Posterior vena cava (tissue), 2 donors: ENCODE measurements at places on chromosomes 4 and X. TPM values are rescaled to one million over a fixed set of nuclear protein-coding genes. Genes with fewer than 3 reads are reported as not detected.

CTAG2 gene
- total RNA-seq: not detected

GUCY1A1 gene
- total RNA-seq: 108 TPM

DNA sequence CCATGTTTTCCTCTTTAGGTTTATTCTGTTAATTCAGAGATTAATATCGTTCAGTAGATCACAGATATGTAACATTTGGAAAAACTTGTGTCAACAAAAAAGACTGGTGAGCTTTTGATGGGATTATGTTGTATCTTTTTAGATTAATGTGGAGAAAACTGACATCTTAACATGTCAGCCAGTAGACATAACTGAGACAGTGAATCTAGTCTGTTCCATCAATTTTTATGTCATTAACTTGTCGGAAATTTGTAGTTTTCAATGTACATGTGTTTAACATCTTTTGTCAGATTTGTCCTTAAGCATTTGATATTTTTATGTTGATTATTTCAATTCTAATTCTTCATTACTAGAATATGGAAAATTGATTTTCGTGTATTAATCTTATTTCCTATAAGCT lies 42.0 kb downstream of the APELA start:
- DNase-seq: no peak

GRCh38 chrX:117840645-117841044 lies 276.0 kb downstream of the KLHL13 start:
- DNase-seq: no peak

DNA sequence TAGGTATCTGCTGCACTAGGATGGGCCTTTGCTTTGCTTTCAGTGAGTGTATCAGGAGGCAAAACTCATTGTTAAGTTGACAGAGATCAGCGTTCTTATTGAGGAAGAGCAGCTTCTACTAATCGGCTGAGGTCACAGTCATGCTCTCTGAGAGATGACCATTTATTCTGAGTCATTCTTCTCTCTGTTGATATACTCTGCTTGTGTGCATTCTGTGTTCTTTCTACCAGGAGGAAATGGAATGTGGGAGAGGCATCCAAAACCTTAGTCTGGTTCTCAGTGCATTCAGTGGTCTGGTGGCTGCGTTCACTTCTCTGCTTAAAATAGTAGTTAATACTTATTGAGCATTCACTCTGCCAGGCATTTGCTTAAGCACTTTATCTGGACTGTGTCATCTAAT lies 66.2 kb downstream of the RRAGB start:
- no peak for DNase-seq

DNA sequence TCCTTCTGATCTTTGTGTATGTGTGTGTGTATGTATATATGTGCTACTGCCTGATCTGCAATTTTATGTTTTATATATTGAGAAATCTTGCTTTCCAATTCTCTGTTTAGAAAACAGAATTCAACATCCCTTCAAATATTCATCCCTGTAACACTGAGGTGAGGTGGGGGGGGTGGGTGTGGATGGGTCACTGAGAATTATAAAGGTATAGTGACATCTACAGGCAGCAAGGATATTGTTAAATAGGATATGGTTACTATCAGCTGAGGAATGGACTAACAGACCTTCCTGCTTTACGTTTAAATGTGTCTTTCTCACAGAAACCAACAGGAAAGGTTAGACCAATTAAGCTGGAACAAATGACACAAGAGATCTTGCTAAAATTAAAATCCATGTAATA lies 19.0 kb upstream of the MAGEB2 start:
- DNase-seq: no peak
